ENCODE measurements at places on chromosomes 2 and 18. TPM values are rescaled to one million over a fixed set of nuclear protein-coding genes. Genes with fewer than 3 reads are reported as not detected.

The RTKN gene
- not detected for total RNA-seq

- H3K4me3 ChIP-seq: no peak overlapping the region
- no peaks in the 10 kb centered on the region for H3K4me1 ChIP-seq
- no peak for DNase-seq
- peaks cover 50% of the 10 kb centered on the region for H3K36me3 ChIP-seq
- no peaks in the 10 kb centered on the region for H3K27me3 ChIP-seq
- no peak overlapping the region for H3K27ac ChIP-seq
These were observed 71.3 kb downstream of the FAM228A start for GRCh38 chr2:24245986-24246776.

- no peak for DNase-seq
- no peak overlapping the region for H3K27ac ChIP-seq
- H3K27me3 ChIP-seq: no peaks in the 10 kb centered on the region
- H3K36me3 ChIP-seq: no peaks in the 10 kb centered on the region
- H3K4me1 ChIP-seq: no peaks in the 10 kb centered on the region
- H3K4me3 ChIP-seq: no peak overlapping the region
These were observed 646.1 kb upstream of the ACVR2A start for GRCh38 chr2:147198651-147199171.

DNA sequence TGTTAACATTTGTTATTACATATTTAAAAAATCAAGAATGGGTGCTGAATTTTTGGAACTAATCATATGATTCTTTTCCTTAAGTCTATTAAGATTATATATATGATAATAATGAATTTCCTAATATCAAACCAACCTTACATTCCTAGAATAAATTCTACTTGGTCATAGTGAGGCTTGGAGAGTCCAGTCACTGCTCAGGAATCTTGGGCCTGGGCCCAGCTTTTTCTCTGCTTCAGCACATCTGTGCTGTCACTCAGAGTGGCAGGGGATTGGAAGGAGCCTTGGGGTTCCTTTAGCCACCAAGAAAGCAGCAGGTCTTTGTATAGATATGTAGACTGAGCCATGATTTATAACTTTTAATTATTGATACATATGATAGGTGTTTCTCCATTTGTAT is 19.9 kb upstream of the ZAP70 start:
- H3K4me3 ChIP-seq: no peak overlapping the region
- no peaks in the 10 kb centered on the region for H3K4me1 ChIP-seq
- no peak for DNase-seq
- no peak overlapping the region for H3K27ac ChIP-seq

DNA sequence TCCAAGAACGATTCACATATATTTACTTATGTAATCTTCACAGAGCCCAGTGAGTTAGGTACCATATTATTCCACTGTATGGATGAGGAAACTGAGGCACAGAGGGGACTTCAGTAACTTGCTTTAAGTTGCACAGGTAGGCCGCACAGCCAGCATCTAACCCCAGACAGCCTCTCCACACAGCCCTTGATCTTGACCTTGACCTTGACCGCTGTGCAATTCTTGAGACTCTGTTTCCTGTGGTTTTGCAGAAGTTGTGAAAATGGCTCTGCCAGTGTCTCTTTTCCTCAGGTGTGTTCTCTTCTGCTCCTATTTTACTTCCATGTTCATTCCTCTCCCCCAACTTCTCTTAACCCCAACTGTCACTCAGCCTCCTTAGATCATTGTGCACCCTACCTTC is 206.5 kb downstream of the SOX11 start:
- DNase-seq: no peak
- H3K36me3 ChIP-seq: no peaks in the 10 kb centered on the region

DNA sequence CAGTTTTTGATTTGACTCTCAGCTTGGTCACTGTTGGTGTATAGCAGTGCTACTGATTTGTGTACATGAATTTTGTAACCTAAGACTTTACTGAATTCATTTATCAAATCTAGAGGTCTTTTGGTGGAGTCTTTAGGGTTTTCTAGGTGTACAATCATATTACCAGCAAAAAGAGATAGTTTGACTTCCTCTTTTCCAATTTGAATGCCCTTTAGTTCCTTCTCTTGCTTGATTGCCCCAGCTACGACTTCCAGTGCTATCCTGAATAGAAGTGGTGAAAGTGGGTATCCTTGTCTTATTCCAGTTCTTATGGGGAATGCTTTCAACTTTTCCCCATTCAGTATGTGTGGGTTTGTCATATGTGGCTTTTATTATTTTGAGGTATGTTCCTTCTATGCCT is 312.9 kb upstream of the REV1 start:
- H3K4me1 ChIP-seq: no peaks in the 10 kb centered on the region
- H3K4me3 ChIP-seq: no peak overlapping the region
- H3K36me3 ChIP-seq: no peaks in the 10 kb centered on the region
- no peak for DNase-seq
- no peaks in the 10 kb centered on the region for H3K27me3 ChIP-seq

The PID1 gene
- 0.55 TPM for total RNA-seq

GRCh38 chr2:238341536-238341935 is 21.2 kb downstream of the TRAF3IP1 start:
- DNase-seq: no peak
- H3K36me3 ChIP-seq: no peaks in the 10 kb centered on the region
- H3K4me1 ChIP-seq: no peaks in the 10 kb centered on the region
- no peak overlapping the region for H3K4me3 ChIP-seq

DNA sequence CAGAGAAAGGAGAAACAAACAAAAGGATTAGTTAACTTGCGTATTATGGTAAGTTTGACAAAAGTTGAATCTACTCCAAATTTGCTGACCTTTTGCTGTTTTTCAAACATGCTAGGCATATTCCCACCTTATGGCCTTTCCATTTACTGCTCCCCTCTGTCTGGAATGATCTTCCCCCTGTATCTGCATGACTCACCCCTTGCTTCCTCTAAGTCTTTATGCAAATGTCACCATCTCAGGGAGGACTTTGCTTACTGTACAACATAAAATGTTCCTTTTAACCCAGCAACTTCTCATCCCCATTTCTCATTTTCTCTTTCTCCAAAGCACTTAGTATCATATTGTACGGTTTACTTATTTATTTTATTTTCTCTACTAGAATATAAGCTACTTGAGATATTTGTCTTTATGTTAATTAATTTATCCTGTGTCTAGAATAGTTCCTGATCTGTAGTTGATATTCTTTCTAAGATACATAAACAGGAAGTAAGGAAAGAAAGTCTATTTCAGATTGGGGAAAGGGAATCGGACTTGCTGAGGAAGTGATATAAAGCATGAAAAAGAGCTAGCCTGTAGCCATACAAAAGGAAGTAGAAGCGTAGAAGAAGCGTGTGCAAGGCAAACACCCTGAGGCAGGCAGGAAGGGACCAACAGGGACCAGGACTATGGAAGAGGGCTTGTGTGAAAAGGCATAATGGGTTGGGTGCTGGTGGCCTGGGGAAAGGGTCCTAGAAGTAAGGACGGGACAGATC is 144.9 kb upstream of the ERBB4 start:
- no peak overlapping the region for H3K27ac ChIP-seq
- no peaks in the 10 kb centered on the region for H3K36me3 ChIP-seq
- DNase-seq: no peak
- no peaks in the 10 kb centered on the region for H3K4me1 ChIP-seq
- H3K4me3 ChIP-seq: no peak overlapping the region
